ENCODE measurements at places on chromosomes 6 and 20. TPM values are rescaled to one million over a fixed set of nuclear protein-coding genes. Genes with fewer than 3 reads are reported as not detected.
A peak's percentile ranks its signal among the peaks of the same experiment; 100 is the strongest.

GRCh38 chr6:72553531-72554511, 68.0 kb upstream of the KCNQ5 start:
- peak; percentile 53 for DNase-seq

DNA sequence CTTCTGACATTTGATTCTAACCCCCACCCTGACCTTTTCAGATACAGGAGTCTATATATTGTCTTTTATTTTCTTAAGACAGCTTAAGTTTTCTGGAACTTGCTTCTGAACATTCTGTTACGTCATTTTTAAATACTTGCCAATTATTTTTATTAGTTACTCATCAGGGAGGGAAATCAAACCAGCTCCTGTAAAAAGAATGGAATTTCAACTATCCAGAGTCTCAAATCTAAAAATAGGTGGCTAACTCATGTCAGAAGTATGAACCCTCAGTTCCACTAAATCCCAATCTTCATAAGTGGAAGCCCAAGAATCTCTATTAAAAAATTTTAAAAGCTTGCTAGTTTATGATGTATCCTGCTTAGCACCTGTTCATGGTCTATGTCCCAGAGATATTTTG, 900.0 kb downstream of the KIF16B start:
- no peak for DNase-seq

DNA sequence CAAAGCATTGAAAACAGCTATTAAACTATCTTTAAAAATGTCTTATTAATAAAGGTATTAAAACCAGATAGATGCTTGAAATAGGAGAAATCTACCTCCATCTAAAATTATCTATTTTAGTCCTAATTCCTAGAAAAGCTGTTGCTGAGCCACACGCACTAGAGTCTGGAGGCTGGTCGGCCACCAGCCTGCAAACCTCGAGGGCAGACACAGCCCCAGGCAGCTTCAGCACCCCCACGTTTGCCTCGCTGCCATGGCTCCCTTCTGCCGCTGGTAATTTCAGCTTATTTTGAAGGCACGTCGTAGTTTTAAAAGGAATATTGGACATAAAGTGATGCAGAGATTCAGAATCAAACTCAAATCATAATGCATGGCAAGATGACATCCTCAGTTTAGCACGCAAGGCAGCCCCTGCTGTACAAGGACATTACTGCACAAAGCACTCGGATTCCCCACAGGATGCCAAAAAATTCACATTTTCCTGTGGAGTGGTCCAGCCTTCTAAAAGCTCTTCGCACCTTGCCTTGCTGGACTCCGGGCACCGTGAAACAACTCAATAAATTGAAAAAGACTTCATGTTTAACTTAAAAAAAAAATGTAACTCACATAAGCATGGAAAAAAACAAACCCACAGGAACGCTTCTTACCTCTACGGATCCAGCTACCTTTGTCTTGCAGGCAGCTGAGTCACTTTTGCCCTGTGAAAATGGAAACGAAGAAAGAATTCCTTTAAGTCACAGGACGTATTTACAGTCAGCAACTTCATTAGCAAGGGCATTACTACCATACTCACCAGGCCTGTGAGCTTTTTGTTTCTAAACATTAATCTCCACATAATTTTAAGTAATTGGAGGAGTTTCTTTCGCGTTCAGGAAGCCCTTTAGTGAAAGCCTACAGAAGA, 143.4 kb upstream of the RPS6KA2 start:
- no peak for DNase-seq

DNA sequence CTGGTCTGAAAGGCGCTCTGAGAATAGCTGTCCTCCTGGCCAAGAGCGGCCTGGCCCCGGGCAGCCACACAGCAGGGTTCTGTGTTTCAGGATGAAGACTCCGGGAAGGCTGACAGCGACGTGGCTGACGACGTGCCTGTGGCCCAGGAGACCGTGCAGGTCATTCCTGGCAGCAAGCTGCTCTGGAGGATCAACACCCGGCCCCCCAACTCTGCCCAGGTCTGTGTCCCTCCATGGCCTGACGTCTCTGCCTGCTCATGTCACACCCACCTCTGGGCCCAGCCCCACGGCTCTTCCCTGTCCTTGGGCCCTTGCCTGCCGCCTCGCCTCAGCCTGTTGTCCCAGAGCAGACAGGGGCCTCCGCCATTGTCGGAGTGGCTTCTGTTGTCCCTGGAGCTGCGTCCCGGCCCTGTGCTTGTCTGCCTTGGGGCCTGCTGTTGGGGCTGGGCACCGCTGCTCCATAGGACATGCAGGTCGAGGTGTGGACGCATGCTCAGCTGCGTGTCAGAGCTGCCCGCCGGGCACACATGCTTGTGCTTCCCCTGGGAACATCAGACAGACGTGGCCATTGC, 16.2 kb upstream of the ADRM1 start:
- no peak for DNase-seq

- DNase-seq = no peak
Observed at GRCh38 chr6:18100296-18100695, 22.2 kb downstream of the NHLRC1 start.

DNA sequence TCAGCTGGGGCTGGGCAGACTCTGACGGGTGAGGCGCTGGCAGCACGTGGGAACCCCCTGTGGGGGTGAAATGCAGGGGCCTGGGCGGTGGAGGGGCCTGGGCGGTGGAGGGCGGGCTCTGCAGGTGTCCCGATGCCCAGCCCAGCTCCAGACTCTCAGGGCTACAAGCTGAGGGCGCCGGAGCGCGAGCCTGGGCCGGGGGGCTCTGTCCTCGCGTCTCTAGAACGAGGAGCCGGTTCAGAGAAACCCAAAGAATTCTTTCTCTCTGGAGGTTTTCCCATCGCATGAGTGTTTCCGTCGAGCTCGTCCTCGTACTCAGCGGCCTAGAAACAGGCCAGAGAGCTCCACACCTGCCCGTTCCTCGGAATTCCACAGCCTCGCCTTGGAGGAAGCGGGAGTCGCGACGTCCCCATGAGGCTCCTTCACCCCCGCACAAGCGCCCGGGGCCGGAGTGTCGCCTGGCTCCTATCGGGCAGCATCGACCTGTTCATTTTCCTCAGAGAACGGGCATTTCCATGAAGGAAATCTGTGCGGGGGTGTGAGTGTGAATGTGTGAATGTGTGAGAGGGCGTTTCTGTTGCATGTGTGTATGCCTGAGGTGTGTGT, 76.9 kb downstream of the SMOC2 start:
- DNase-seq = no peak

DNA sequence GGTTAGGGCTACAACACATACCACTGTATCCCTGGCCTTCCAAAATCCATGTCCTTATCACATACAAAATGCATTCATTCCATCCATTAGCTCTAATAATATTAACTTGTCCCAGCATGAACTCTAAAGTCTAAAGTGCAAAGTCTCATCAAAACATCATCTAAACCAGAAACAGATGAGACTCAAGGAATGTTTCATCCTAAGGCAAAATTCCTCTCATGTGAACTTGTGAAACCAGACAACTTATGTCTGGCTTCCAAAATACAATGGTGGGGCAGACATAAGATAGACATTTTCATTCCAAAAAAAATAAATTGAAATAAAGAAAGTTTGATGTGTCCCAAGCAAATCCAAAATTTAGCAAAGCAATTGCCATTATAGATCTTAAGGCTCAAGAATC, 257.4 kb downstream of the HTR1B start:
- DNase-seq = no peak

DNA sequence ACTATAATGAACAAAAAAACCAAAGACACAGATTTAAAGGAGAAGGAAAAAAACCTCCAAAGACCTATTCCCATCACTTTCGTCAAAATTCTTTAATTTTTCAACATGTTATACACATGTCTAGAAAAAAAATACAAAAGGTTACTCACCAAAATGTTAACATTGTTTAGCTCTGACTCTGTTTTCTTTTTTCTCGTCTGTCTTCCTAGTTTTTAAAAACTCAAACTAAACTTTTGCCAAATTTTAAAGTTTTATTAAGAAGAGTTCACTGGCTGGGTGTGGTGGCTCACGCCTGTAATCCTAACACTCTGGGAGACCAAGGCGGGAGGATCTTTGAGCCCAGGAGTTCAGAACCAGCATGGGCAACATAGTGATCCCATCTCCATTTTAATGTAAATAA, 10.8 kb downstream of the MCUR1 start:
- DNase-seq = no peak

DNA sequence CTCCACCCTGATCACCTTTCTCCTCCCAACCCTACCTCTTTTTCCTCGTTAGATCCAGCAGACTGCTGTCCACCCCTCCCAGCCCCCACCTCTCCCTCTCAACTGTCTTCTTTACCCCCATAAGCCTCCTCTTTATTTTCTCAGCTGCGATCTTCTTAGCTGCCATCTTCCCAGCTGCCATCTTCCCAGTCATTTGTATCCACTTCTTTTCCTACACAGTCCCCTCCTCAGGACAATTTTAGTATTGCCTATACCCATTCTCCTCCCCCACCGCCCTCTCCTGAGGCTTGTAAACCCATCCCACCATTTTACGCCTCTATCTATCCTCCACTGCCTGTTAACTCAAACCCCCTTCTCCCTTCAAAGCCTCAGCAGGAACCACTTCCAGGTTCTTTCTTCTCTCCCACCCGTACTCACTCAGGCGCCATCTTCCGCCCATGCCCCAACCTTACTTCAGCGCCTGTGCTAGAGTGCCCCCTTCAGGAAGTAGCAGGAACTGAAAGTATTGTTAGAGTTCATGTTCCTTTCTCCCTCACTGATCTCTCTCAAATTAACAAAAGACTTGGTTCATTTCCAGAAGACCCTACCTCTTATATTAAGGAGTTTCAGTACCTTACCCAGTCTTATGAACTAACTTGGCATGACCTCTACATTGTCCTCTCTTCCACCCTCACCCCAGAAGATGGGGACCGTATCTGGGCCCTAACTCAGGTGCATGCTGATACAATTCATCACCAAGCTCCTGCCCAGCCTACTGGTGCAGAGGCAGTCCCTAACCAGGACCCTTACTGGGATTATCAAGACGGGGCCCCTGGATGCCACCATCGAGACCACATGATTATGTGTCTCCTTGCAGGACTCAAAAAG, 236.0 kb downstream of the ADGRG6 start:
- DNase-seq = peak; percentile 17

DNA sequence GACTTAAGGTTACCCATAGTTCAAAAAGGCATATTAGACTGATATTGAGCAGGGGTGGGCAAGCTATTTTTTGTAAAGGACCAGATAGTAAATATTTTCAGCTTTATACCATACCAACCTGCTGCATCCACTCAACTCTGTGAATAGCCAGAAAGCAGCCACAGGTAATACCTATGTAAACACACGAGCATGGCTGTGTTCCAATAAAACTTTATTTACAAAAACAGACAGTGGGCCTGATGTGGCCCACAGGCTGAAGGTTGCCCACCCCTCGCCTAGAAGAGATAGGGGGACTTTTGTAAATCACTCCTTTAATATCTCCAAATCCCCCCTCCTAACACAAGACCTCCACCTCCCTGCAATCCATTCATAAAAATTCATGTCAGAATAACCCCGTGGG, 64.4 kb downstream of the PSMG4 start:
- no peak for DNase-seq

DNA sequence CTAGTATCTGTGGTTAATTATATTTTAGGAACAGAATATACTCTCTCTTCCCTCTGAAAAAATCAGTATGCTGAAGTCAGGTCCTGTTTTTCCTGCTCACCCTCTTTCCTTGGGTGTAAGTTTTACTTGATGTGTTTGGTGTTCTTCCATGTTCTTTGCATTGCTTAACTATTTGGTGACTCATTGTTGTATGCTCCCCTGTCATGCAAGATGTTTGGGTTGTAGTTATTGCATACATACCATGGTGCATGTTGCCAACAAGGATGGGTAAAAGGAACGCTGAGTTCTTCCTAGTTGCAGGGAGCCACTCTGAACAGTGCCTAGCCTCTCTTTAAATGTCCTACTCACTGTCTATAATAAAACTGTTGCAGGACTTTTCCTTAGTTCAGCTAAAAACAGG, 207.9 kb upstream of the LAMP5 start:
- peak; percentile 30 for DNase-seq

DNA sequence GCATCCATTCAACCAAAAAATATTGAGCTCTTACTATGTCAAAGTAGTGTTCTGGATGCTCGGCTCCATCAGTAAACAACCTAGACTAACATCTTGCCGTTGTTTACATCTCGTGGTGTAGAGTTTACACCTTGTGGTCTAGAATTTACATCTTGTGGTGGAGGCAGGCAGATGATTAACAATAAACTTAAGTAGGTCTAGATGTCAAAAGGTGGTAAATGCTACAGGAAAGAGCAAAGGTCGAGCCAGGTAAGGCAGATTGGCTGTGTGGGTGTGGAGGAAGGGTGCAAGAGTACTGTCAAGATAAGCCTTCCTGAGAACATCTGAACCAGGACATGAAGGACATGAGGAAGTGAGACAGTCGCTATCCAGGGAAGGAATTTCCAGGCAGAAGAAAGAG, 88.4 kb upstream of the ESR1 start:
- no peak for DNase-seq

DNA sequence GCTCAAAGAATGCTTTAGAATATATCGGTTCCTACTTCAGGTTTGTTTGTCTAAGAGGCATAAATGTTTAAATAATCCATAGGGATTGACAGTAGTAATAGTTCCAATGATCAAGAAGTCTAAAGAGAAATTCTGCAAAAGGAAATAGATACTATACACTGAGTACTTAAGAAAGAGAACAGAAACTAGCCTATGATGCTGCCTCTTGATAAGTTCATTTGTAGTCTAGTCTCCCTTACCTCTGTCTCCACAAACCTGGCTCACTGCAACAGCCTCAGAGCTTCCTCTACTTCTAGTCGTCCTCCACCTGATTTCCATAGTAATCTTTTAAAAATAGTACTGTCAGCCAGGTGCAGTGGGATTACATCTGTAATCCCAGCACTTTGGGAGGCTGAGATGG, 511.8 kb downstream of the LMBRD1 start:
- DNase-seq = no peak

DNA sequence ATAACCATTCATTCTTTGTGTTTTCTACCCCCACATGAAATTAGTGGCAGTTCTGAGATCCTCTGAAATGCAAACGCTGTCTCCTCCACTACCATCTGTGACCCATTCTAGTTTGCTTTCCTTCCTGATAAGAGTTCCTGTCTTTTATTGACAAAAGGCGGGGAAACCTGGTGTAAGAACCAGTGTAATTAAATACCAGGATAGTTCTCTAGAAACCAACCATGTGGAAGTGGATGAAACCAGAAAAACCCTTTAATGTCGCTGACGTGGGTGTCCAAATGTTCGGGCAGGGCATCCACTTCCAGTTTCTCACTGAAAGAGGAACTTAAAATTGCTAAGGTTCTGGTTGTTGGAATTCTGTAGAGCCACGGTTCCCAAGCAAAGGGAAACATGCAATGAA, 79.1 kb downstream of the TNFRSF21 start:
- no peak for DNase-seq

The NTSR1 gene
- total RNA-seq = not detected

The DYNLT2 gene
- 0.10 TPM for total RNA-seq

The WFDC13 gene
- not detected for total RNA-seq

The CST4 gene
- total RNA-seq = not detected

The TMEM200A gene
- total RNA-seq = not detected

The SENP6 gene
- total RNA-seq = 40.6 TPM

The SLCO4A1 gene
- total RNA-seq = 23.0 TPM

The ZSCAN23 gene
- 0.59 TPM for total RNA-seq

The PRR18 gene
- 1.3 TPM for total RNA-seq

The TMEM239 gene
- not detected for total RNA-seq

All from MG63 (cell line).